ENCODE measurements at places on chromosomes 7 and 10.

GRCh38 chr10:4088354-4089066 is 303.5 kb upstream of the KLF6 start:
- DNase-seq: no peak

DNA sequence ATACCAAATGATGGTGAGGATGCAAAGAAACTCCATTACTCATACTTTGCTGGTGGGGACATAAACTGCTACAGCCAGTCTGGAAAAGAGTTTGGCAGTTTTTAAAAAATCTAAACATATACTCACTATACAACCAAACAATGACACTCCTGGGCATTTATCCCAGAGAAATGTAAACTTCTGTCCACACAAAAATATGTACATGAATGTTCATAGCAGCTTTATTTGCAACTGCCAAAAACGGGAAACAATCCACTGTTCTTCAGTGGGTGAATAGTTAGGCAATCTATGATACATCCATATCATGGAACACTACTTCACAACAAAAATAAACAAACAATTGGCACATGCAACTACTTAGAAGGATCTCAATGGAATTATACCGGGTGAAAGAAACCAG is 276.4 kb upstream of the SP8 start:
- DNase-seq: no peak

DNA sequence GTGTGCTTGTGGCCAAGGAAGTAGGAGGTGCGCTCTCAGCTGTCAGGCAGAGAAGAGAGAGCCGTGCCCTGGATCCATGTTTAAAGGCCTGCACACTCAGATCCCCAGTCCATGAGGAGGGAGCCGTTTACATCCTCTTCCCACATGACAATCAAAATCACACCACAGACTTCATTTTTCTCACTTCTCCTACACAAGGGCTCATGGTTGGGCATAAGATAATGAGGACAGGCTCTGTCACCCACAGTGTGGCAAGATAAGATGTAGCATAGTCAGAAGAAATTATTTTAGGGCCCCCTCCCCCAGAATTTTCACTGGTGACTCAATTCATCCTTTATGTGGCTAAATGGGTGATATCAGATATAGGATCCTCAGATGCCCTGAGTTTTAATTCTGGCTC is 35.9 kb upstream of the INHBA start:
- no peak for DNase-seq

- DNase-seq: no peak
Observed at GRCh38 chr10:97861924-97862323, 12.3 kb downstream of the GOLGA7B start.

DNA sequence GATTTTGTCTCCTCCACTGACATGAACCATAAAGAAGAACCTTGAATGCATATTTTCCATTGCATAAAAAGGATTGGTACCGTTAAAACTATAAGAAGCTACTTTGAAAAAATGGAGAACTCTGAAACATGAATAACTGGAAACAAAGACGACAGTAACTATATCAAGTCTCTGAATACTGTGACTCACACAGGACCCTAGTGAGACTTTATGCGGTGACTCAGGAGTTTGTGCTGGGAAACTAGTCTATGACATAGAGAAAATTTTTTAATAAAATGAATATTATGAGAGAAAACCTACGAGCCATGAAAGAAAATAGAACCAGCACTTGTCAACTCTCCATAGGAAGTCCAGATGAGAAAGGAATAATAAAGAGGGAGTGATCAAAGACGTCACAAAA is 339.9 kb upstream of the ADARB2 start:
- DNase-seq: no peak

DNA sequence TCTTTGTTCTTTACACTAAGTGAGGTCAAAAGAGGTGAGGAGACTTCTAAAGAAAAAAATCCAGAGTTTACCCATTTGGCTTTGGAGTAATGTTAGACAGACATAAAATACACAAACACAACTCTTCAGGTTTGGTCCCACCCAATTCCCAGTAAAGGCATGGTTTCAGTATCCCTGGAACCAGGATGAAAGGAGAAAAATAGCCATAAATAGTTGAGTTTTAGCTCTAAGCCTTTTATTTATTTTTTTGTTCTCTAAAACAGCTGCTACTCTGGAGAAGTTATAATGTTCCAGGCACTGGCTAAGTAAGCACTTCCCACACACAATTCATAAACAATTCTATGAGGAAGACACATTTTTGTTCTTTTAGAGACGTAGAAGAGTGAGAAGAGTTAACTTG is 4.0 kb downstream of the ABCB1 start:
- DNase-seq: no peak

GRCh38 chr7:69377191-69377590 is 221.1 kb upstream of the AUTS2 start:
- DNase-seq: no peak

DNA sequence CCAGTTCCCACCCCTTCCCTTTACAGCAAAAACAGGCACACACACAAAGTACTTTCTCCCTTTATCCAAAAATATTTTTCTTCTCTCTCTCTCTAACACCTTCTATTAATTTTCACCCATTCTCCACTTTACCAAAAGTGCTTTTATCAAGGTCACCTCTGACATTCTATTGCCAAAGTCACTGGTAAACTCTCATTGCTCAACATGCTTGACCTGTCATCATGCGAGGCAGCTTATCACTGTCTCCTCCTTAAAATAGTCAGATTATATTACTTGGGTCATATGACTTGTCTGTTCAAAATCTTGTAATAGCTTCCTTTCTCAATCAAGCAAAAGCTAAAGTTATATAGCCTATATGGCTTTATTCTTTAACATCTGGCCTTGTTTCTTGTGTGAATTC is 28.6 kb downstream of the MACC1 start:
- DNase-seq: no peak

DNA sequence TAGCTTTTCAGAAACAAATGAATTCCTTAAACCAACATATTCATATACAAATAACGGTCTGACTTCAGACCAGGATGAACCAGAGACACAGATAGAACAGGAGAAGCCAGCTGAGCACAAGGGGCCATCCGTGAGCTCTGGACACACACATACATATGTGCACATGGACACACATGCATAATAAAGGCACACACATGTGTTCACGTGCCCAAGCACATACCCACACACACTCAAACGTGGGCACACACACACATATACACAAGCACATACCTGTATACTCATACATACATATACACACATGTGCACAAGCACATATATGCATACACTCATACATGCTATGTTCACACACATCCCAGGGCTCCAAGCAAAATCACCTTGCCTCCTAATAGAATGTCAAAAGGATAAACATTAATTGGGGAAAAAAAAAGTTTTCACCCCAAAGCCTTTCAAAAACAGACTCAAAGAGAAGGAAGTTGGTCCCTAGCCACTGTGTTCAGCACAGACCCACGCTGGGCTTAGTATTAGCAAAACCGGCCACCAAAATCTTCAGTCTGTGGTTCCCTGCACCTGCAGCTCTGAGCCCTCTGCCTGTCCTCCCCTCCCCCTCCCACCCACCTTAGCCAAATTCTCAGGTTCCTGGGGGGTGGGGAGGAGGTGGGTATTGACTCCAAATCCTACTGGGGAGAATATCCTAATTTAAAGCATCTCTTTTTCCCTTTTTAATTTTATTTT is 100.4 kb upstream of the MACROH2A2 start:
- no peak for DNase-seq

- no peak for DNase-seq
Observed at GRCh38 chr7:11252011-11252607, 278.4 kb downstream of the PHF14 start.

GRCh38 chr10:127976701-127977356 is 69.9 kb downstream of the PTPRE start:
- no peak for DNase-seq

DNA sequence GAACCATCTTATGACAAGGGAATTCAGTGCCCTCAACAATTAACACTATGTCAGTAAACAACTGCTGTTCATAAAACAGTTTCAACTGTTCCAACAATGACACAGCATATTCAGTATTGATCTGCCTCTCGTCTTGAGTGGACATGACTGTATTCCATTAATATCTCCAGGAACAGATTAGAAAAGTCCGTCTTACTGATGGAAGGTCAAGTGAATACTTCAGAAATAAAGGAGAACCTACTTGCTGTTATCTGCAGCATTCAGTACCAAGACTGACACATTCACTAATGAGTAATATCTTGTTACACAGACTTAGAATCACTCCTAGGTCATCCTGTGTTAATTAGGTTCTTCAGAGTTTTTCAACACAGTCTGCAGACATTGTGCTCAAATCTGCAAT is 12.1 kb downstream of the KBTBD2 start:
- no peak for DNase-seq

DNA sequence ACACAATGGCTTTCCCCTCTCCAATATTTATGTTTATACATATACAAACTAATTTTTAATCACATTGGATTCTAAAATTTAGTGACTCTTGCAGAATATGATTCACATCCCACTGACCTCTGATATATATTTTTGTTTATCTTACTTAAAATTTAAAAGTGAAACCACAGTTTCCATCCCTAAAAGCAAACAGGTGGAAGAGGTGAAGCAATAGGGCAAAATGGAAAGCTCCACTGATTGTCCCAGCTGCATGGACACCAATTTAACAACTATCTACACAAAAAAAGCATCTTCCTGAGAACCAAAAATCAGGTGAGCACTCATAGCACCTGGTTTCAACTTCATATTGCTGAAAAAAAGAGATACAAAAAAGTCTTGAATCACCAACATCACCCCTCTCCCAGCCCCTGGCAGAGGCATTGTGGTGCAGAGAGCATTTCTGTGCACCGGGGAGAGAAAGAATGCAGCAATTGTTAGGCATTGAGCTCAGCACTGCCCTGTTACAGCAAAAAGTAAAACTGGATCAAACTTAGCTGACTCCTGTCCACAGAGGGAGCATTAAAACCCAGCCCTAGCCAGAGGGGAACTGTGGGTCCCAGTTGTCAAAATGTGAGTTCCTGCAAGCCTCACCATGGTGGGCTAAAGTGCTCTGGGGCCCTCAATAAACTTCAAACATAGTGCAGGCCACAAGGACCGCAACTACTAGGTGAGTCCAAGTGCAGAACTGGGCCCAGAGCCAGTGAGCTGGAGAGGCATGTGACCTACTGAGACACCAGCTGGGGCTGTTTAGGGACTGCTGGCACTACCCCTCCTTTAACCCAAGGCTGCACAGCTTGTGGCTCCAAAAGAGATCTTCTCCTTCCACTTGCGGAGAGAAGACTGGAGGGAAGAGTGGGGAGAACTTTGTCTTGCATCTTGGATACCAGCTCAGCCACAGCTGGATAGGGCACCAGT is 92.1 kb downstream of the SIRT1 start:
- DNase-seq: no peak

DNA sequence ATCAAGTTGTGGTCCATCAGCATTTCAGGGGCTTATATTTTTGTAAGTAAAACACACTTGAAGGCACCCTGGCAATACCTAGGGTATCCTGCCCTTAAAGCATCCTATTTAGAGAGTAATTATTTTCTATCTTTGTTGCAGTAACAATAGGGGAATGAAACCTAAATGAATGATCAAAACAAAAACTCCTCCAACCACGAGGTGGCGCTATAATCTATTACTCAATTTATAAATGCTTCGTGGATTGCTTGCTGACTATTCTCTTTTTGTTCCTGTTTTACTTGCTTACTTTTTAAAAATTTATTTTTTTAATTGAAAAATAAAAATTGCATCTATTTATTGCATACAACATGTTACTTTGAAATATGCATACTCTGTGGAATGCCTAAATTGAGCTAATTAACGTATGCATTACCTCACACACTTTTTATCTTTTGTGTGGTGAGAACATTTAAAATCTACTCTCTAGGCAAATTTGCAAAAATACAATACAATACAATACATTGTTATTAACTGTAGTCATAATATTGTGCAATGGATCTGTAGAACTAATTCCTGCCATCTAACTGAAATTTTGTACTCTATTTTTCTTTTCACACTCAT is 147.7 kb upstream of the BMPER start:
- no peak for DNase-seq

DNA sequence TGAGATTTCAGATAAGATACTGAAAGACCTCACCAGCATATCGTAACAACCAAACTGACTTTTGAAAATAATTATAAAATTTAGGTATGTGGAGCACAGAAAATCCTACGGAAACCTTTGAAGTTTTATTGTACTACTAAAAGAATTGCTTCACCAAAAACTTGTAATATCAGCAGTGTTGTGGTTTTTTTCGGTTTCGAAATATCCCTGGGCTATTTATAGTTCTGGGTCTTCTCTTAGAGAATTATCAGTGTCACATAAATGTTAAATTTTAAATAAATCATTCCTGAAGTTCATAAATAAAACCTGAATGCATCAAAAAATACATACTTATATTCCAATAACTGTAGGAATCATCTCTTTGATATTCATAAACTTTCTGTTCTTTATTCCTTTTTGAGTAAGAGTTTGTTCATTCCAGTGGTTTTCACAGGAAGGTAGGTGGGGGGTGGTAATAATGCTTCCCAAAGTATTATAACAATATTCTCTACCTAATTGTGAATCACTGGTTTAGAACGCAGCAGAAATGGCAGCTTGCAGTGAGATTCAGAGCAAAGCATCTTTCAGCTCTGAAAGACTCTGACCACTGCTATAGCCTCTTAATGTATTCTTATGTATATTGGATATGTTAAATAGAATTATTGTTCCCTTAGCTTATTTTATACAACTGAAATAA is 60.2 kb downstream of the ZNF277 start:
- DNase-seq: no peak

- DNase-seq: no peak
Observed at GRCh38 chr7:149459540-149460452, 1.1 kb downstream of the ZNF777 start.

DNA sequence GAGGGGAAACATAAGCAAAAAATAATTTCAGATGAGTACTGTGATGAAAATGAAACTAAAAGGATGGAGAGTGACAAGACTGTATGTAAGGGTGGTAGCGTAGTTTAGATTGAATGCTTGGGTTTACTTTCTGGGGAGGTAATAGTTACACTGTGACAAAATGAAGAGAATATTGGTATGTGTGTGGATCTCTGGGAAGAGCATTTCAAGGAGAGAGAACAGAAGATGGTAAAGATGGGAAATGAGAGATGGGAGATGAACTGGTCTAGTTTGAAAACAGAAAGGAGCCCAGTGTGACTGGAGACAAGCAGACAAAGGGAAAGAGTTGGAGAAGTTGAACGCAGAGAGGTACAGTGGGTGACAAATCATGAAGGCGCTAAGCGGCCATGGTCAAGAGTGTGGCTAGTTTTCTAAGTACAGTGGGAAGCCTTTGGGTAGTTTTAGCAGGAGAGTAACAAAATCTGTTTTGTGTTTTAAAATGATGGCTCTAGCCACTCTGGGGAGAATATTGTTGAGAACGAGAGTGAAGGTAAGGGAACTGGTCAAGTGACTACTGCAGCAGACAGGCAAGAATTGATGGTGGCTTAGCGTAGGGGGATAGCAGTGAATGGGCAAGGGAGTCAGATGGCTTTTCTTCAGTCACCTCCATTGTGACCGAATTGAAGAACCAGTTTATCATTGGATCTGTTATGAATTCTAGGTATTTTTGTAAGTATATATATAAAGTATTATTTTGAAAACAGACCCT is 22.6 kb downstream of the PALS2 start:
- DNase-seq: no peak

DNA sequence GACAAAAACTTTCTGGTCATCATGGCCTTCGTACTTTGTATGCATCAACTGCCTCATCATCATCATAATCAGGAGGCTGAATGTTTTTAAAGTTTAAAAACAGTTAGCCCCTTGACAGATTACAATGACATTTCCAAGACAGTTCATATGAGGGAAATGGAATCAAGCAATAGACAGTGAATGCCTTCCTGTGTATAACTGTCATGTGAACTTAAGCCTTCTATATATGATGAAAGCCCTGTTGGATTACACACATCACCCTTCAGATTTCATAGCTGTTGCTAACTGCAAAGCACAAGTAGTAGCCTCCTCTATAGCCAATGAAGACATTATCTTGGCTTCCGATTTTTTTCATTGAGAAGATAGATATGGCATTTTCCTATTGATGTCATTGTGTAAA is 154.0 kb downstream of the PLXDC2 start:
- no peak for DNase-seq
